ENCODE measurements at places on chromosomes 4 and X.
A peak's percentile ranks its signal among the peaks of the same experiment; 100 is the strongest.

DNA sequence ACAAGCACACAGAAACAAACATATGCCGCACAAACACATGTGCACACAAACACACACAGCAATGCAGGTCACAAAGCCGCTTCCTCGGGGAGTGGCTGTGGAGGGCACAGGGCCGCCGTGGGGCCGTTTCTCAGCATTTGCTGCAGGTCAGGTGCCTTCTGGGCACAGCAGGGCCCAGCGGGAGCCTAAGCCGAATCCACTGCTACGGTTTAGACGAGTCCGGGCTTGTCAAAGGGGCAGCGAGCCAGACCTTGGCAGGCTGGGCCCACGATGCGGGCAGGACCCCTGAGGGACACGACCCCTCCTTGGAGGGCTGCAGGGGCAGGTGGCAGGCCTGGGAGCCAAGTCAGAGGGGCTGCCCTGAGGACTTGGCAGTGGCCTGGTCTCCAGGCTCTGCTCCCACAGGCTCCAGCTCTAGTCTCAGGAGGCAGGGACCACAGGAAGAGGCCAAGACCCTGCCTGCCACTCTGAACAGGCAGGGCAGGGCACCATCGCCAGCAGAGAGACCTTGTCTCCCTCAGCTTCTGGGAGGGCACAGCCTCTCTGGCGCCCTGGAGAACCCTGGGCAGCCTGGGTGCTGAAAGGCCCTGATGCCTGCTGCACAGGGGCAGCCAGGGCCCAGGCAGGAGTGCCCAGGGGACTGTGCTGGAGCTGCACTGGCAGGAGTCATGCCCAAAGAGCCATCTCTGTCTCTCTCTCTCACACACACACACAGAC, 5.5 kb upstream of the ATP2B3 start:
- DNase-seq, result no peak

DNA sequence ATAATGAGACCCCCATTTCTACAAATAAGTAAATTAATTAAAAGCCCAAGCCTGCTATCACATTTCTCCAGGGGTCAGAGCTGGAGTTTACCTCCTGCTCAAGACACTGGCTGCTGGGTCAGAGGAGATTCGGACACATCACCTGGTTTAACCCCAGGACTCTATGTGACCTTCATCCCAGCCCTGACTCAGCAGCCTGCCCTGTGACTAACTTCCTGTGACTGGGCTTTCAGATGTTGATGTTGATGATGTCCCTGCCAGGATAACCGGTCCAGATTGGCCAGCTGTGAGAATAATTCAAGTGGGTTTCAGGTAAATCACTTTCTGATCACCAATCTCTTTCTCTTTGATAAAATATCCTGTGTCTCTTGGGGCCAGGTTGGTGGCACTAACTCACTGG, 102.4 kb upstream of the MAML3 start:
- DNase-seq, result no peak

DNA sequence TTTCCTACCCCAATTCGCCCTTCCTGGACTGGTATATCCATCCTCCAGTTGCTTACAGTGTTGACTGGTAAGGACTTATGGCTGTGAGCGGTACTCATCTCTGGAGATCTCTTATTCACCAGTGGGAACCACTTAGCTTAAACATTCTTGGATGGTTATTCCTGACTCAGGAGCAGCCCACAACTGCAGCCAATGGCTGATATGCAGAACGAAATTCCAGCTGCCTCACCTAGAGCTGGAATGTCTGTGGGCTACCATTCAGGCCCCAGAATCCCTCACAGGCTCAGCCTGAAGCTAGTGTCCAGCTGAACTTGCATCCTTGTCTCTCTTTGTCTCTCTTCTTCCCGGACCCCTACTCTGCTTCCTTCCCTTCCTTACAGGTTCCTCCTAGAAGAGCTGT, 138.9 kb upstream of the SMIM31 start:
- DNase-seq, result no peak

DNA sequence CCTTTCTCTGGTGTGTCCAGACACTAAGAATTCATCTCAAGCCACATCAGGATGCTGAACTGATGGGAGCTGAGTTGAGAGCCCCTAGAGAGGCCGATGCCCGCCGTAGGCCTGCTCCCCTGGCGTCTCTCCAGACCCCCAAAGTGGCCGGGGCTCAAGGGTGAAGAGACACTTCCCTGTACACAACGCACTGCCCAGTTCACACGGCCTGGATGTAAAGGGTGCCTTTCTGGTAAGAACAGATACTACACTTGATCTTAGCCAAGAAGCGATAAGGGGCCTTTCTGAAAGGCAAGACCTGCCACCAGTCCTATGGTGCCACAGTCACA, 5.1 kb upstream of the TREX2 start:
- DNase-seq, result no peak

GRCh38 chr4:5995901-5996623, 22.2 kb downstream of the C4orf50 start:
- DNase-seq, result peak; percentile 37

- DNase-seq, result peak; percentile 19
Measured at GRCh38 chr4:577499-578450, 1.7 kb upstream of the TMEM271 start.

DNA sequence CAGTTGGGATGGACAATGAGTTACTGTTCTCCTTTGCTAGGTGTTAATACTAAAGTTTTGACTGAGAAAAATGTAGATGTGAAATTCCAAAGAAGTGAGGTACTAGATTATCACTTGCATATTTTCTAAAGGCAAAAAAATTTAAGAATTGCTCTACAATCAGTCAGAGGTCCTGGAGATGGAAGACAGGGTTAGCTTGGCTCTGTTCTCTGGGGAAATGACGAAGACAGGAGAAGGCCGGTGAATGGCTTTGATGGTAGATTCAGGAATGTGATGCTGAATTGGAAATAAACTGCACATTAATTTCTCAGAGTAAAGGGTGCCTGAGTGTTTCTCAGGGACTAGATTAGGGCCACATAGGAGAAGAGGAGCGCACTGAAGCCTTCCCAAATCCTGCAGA, 214.0 kb upstream of the LEF1 start:
- no peak for DNase-seq

DNA sequence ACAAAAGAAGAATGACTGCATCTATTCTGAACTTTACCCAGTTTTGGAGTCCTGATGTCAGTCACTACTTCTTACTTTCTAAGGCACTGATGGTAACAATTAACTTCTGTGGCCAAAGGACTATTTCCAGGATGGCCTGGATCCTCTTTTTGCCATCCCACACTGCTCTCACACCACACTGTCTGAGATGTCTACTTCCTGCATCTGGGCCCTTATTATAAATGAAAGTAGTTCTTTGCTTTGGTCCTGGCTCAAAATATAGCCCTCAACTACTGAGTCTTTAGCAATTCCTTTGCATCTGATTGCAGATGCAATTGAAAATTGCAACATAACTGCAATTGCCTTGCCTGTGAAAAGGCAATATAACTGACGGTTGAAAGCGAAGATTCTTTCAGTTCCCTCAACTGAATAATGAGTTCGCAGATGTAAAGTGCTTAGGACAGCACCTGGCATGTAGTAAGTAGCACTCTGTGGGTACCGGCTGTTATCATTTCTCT, 44.2 kb downstream of the COQ2 start:
- no peak for DNase-seq

- peak; percentile 79 for DNase-seq
Measured at GRCh38 chr4:152100379-152101201, 339.8 kb upstream of the GATB start.

- DNase-seq, result no peak
Measured at GRCh38 chr4:121360495-121360894, 20.3 kb downstream of the QRFPR start.

DNA sequence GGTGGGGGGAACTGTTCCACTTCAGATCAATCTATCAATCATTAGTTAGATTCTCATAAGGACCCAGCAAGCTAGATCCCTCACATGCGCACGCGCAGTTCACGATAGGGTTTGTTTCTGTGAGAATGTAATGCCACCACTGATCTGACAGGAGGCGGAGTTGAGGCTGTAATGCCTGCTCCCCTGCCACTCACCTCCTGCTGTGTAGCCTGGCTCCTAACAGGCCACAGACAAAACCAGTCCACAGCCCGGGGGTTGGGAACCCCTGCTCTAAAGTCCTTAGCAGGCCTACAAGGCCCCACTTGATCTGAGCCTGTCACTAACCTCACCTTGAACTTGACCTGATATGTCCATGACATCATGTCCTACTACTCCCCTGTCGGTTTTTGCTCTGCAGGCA, 30.3 kb downstream of the ARL9 start:
- DNase-seq, result no peak

DNA sequence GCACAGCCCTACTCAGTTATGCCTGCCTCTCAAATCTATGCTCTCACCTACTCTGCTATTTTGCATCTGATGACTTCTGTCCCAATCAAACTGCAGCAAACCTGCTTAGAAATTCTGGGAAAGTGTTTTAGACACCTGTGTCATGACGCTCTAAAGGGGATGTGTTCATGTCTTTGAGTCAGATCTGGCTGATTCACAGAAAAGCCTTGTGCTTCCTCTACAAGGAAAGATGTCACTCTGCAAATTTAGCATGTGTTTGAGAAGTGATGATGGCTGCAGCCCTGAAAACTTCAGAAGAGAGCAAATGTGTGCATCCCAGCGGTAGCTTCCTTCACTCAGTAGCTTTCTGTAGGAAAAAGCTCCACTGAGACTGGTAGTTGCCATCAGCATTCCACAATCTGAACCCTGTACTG, 235.4 kb downstream of the MGST2 start:
- DNase-seq, result peak; percentile 23

- DNase-seq, result no peak
Measured at GRCh38 chr4:84151574-84151973, 347.5 kb downstream of the NKX6-1 start.

DNA sequence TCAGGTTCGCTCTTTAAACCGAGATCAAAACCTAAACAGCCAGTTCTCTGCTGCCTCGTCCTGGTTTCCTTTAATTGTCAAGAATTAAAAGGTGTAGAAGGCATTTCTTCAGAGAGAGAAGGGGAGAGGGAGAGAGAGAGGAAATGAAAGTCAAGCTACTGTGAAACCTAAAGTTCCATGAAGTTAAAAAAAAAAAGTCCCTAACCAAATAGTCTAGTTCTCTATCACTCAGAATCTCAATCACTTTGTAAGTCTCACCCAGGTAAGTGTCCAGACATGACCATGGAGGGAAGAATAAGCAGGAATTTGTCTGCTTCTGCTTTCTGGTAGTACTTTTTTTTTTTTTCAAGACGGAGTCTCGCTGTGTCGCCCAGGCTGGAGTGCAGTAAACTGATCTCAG, 18.8 kb upstream of the SMIM14 start:
- peak; percentile 20 for DNase-seq

DNA sequence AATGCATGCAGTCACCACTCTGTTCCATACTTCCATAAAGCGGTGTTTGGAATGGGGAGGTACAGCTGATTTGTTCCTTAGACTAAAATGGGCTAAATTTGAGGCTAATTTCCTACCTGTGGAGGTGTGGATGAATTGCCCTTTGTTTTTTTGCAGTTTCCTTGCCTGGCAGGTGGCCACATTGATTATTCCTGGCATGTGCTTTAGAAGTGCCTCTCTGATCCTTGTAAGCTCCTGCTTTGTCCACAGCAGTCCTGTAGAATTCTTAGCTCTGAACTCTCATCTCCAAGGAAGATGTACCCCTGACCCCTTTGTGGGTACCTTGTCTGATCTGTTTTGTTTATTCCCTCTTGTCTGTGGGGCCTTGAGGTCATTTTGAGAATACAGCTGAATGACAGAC, 136.8 kb downstream of the ADGRL3 start:
- no peak for DNase-seq

DNA sequence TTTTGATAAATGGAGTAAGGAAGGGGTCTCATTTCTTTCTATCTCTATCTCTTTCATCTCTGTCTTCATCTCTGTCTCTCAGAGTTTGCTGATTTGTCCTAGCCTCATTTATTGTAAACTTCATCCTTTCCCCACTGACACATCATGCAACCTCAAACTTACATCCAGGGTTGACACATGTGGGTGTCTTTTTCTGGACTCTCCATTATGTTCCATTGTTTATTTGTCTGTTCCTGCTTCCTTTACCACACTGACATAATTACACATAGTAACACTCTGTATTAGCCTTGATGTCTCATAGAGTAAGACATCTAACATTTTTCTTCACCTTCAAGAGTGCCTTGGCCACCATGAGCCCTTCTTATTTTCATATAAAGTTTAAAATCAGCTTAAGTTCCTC, 8.1 kb upstream of the SRD5A3 start:
- no peak for DNase-seq

- no peak for DNase-seq
Measured at GRCh38 chr4:142230991-142231390, 594.6 kb downstream of the IL15 start.

DNA sequence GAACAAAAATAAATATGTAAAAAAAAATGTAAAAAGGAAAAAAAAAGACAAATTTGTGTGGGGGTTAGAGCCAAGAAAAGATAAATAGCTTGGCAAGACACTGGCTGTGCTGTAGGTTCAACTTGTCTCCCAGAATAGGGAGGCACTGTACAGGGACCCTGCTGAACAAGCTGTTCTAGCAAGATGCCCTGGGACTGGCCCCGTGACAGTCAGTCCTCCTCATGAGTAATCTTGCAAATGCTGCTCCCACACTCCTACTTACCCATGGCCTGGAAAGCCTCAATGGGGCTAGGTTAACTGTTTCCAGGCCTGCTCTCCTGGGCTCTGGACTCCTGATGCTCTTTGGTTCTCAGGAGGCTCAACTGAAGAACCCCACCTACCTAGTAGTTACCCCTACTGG, 106.8 kb downstream of the ATG4A start:
- no peak for DNase-seq

- DNase-seq, result no peak
Measured at GRCh38 chr4:95289028-95289634, 259.6 kb downstream of the UNC5C start.

DNA sequence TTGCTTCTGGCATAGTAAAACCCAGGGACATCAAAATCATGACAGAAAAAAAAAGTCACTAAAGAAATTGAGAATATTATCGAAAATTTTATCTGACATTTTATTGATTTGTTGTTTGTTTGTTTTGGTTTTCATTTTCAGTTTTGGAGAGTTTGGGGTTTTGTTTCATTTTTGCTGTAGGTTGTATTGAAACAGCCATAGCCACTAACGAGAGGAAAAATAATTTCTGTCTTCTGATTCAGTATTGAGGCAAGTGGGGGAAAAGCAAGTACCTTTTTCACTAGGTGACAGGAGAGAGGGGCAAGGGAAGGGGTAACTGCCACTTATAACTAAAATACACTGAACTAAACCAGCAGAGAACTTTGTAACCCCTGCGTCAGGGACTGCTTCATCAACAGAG, 392.8 kb upstream of the NDST3 start:
- no peak for DNase-seq

DNA sequence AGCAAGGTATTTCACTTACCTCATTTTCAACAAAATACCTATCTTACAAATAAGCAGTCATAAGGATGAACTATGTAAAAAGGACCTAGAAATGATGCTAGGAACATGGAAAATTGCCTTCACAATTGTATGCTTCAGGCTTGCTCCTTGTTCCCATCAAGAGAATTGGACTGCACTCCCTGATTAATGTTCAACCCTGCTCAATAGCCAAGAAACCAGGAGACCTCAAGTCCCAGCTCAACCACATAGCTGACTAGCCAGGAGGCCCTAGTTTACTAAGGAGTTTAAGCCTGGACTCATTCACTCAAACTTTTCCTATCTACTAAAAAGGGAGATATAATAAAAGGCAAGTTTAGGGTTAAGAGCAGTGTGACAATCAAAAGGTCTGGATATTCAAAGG, 146.6 kb upstream of the DGKK start:
- DNase-seq, result no peak

Data from activated CD4-positive, alpha-beta T cell treated with anti-CD3 and anti-CD28 coated beads, Interleukin-2, Interleukin-4, amounts not matched to agents 100 ng/mL and 50 ng/mL, durations not matched to agents 16 hours and 8 hours (primary cell).